Activated CD8-positive, alpha-beta T cell treated with anti-CD3 and anti-CD28 coated beads, Interleukin-2, amount 10 ng/mL, durations not matched to agents 7 days and 5 days (primary cell): ENCODE measurements at places on chromosomes 1 and 21. TPM values are rescaled to one million over a fixed set of nuclear protein-coding genes. Genes with fewer than 3 reads are reported as not detected.

The OR2C3 gene
- not detected for total RNA-seq

- H3K4me1 ChIP-seq: peaks cover 2% of the 10 kb centered on the region
- no peak overlapping the region for H3K4me3 ChIP-seq
- no peak for DNase-seq
- H3K36me3 ChIP-seq: no peaks in the 10 kb centered on the region
These were observed 125.7 kb upstream of the GADD45A start for GRCh38 chr1:67559222-67559700.

DNA sequence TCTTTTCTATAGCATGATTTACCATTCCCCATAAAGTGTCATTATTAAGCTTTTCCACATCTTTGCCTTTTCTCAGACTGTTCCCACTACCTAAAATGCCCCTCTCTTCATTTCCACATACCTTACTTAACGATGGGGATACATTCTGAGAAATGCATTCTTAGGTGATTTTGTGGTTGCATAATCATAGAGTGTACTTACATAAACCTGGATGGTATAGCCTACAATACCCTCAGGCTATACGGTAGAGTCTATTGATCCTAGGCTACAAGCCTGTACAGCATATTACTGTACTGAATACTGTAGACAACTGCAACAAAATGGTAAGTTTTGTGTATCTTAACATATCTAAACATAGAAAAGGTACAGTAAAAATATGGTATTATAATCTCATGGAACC lies 54.8 kb upstream of the MUTYH start:
- no peaks in the 10 kb centered on the region for H3K36me3 ChIP-seq
- H3K27ac ChIP-seq: no peak overlapping the region
- H3K4me1 ChIP-seq: peaks cover 8% of the 10 kb centered on the region
- no peaks in the 10 kb centered on the region for H3K27me3 ChIP-seq

DNA sequence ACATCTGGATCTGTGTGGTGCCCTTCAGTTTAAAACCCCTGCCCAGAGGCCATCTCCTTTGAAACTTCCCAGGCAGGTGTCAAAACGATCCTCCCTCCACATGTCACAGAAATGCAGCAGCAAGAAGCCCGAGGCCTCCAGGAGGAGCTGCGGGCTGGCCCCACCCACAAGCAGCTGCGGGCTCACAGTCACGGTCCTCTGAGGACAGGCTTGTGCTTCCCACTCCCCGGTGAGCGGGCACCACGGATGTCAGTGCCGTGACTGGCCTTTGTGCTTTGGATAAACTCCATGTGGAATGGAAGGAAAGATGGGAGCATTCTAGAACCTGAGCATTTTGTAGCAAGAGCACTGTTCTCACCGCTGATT lies 65.8 kb downstream of the SIK1 start:
- DNase-seq: peak; percentile 46
- H3K4me1 ChIP-seq: peaks cover 50% of the 10 kb centered on the region
- H3K27me3 ChIP-seq: no peaks in the 10 kb centered on the region
- peak overlapping the region; percentile 98 for H3K27ac ChIP-seq
- peak overlapping the region; percentile 77 for H3K4me3 ChIP-seq

GRCh38 chr1:103529746-103530145 lies 4.2 kb downstream of the RNPC3 start:
- H3K27me3 ChIP-seq: no peaks in the 10 kb centered on the region
- no peak overlapping the region for H3K4me3 ChIP-seq
- no peak for DNase-seq
- no peak overlapping the region for H3K27ac ChIP-seq
- H3K36me3 ChIP-seq: peaks cover 56% of the 10 kb centered on the region

DNA sequence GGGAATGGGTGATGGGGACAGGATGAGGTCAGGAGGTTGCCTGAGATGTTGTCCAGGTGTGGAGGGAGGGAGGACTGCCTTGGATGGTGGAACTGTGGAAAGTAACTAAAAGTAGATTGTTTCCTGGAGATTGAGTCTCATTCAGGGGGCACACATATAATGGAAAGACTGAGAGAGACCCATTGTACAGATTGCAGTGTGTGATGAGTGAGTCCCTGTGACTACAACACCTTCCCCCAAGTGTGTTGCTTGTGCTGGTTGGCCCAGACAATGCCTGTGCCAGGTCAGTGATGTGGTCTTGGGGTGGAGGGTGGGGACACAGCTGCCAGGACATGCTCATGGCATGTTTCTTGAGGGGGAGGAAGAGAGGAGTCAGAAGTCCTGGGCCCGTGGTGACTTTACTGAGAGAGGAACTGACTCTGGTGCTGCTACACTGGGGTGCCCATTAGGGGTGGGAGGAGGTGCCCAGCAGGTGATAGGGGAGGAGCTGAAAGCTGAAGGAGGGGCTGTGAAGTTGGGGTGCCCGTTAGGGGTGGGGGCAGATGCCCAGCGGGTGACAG lies 5.2 kb downstream of the SNAP47 start:
- no peak for DNase-seq
- no peaks in the 10 kb centered on the region for H3K36me3 ChIP-seq
- no peaks in the 10 kb centered on the region for H3K27me3 ChIP-seq
- peaks cover 36% of the 10 kb centered on the region for H3K4me1 ChIP-seq

DNA sequence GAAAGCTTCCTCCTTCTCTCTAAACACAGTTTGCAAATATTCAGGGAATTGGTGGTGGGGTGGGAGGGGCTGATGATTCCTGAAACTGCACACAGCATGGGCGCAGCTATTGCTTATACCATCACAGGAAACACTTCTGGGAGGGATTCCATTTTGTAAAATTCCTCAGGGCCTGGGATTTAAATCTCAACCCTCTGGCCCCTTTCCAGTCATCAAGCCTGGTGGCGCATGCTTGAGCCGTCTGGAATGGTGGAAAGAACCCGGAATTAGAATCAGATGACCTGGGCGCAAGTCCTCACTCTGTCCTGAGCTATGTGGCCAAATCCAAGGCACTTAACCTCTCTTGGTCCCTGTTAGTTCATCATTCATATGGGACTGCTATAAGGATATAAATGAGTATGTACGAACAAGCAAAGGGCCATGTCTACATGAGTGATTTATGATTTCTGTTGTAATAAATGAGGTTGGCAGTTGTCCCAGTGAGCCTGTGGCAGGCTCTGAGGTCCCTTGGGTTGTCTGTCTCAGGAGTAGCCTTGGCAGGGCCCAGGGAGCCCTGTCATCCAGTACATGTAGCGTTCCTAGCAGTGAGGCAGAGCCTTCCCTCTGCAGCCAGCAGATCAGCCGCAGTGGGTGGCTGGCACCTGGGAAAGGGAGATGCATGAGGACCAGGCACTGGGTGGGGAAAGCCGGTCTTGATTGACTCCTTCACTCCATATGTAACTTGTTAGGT lies 72.0 kb downstream of the MAN1C1 start:
- peaks cover 15% of the 10 kb centered on the region for H3K27me3 ChIP-seq
- DNase-seq: no peak
- H3K4me1 ChIP-seq: peaks cover 22% of the 10 kb centered on the region
- no peak overlapping the region for H3K4me3 ChIP-seq

DNA sequence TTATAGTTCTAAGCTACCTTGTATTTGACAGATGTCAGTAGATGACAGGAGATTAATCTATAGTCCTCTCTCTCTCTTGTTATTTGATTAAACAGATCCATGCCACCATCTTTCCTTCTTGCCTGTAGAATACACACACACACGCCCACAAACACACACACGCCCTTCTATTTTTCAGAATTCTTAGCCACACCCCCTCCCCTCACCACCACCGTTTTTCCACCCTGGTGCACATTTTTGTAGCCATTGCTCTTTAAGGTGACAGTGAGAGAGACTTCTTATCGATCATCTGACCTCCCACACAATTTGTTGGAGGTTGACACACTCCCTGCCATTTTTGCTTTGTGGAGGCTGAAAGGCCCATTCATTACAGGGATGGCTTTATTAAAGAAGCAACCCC lies 123.2 kb downstream of the NTNG1 start:
- no peaks in the 10 kb centered on the region for H3K36me3 ChIP-seq
- DNase-seq: no peak
- H3K4me1 ChIP-seq: no peaks in the 10 kb centered on the region
- H3K4me3 ChIP-seq: no peak overlapping the region
- no peak overlapping the region for H3K27ac ChIP-seq
